ENCODE measurements at places on chromosomes 6 and 20.

DNA sequence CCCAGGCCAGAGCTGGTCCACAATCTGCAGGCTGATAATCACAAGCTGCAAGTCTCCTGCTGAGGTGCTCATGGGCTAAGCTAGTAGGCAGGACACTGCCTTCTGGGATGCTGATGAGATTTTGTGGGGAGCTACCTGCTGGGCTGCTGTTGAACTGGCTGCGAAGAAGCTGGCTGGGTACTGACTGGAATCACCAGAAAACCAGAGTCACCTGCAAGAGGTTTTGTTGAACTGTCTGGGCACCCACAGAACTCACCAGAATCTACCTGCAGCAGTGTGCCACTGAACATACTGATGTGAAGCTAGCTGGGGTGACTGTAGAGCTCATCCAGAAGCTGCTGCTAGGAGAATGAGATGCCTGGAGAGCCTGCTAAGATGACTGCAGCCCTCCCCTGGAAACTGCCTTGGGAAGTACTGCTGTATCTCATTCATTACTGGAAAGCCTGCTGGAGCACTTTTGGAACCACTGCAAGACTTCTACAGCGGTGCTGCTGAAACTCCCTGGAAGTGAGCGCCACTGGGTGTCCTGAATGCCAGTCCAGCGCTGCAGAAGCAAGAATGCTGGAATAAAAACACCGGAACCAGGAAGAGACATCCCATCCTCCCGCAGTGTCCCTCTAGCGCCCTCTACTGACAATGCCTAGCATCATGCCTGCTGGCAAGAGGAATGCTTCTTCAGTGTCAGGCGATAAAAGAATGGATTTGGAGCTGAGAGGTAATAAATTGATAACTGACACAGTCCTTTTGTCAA lies 64.9 kb upstream of the ARHGAP18 start:
- DNase-seq: peak; percentile 20

DNA sequence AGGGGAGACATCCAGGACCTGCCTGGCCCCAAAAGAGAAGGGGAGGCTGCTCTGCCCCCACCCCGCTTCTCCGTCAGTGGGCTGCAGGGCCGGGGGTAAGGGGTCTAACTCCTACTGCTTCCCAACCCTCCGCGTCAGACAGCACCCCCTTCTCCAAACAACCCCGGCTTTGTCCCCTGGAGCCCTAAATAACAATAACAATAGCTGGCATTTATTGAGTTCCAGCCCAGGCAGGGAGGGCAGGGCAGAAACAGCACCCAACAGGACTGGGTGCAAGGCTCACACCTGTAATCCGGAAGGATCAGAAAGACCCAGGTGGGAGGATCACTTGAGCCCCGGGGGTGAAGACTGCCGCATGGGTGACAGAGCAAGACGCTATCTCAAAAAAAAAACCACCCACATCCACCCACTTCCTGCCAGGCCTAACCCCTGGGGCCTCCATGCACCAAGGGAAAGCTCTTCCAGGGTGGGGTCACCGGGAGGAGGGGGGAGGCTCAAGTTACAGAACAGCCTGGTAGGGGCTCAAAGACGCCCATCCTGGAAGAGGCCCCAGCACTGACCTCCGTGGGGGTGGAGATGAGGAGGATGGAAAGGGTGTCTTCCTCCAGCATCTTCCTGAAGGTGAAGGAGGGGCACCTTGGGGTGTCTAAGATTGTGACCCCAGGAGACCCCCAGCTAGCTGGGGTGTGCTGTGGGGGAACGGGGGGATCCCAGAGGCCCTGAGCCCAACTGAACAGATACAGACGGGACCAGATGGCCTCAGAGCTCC lies 1.3 kb upstream of the FNDC11 start:
- DNase-seq: no peak

DNA sequence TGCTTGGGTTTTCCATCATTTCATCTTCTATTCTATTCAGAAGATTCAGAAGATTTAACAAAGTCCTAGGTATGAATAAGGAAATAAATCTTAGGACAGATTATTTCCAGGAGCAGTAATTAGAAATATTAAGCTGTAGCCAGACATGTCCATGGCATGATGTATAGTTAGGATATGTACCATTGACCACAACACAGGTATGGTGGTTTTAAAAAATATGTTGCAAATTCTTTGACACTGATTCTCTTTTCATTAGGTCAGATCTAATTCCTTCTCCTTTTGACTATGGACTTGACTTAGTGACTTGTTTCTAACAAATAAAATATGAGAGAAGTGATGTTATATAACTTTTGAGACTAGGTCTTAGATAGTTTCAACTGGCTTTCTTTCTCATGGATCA lies 23.5 kb upstream of the PDE7B start:
- no peak for DNase-seq

- no peak for DNase-seq
Measured at GRCh38 chr20:64065974-64066343, 3.0 kb downstream of the TCEA2 start.

DNA sequence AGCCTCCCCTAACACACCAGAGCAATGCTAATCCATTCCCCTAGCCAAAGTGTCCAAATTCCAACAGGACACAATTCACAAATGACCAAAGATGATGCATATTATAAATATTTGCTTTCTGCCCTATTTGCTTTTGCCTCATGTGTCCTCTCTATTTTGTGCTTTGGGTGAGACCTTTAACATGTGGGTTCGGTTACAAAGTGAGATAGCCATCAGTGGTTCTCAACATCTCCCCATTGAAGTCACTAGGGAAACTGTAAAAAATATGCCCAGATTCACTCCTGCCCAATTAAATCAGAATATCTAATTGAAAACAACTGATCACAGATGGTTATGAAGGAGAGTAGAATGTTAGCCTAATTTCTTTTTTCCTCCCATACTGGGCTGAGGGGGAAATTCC lies 159.2 kb downstream of the MTFR2 start:
- DNase-seq: no peak

DNA sequence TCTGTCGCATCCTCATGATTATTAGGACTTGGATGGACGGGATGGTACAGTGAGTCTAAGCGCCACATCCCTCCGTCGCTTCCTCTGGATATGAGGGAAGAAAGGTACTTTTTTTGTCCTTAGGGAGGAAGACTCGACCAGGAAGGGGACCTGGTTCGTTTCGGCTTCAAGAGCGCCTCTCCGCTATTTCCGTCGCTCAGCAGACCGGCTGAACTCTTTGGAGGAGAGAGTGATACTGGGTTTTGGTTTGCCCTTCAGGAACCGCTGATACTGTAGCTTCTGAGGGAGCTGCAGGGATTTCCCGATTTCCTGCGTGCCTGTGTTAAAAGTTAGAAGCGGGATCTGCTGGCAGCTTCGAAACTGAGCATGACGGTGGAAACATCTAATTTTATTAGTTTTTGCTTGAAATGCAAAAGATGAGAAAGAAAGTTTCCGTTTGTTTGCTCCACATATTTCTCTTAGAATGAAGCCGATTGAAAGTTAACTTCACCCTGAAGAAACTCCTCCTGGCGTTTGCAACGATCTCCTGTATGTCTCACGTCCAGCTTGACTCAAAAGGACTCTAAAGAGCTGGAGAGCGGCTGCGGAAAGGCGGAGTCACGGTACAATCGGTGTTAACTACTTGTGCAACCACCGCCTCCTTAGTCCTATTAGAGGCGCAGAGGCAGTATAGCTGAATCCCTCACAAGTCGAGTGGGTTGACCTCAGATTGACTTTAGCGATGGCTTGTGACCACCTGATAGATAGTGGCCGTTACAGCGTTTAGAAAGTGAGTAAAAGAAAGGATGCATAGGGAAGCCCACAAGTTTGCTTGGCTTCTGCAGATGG lies 129.4 kb downstream of the TRIM27 start:
- DNase-seq: no peak

DNA sequence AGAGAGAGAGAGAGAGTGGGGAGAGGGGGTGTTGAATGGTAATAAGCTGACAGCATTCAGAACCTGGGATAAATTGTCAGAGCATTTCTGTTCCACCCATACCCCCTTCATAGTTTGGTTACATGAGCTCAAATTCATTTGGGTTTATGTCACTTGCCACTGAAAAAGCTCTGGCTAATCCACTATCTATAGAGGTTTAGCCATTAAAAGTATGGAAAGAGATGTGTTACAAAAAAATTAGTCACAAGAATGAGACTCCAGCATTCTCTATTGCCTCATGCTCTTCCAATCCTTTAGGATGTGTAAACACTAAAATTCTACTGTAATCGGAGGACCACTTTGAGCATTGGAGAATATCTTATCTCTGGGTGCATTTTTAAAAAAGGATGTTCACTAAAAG lies 297.6 kb upstream of the TCF21 start:
- DNase-seq: no peak

GRCh38 chr6:14121936-14122344 lies 4.4 kb downstream of the CD83 start:
- DNase-seq: no peak

- DNase-seq: no peak
Measured at GRCh38 chr6:43215066-43215465, 14.2 kb downstream of the DNPH1 start.

- no peak for DNase-seq
Measured at GRCh38 chr6:128161839-128162238, 261.0 kb upstream of the THEMIS start.
